ENCODE measurements at places on chromosomes 13 and 19.

- DNase-seq, result no peak
Observed at GRCh38 chr19:34269489-34269888, 15.1 kb downstream of the GARRE1 start.

- no peak for DNase-seq
Observed at GRCh38 chr19:7483720-7484201, 5.1 kb downstream of the PEX11G start.

GRCh38 chr13:24096659-24097058, 63.9 kb upstream of the SPATA13 start:
- no peak for DNase-seq

DNA sequence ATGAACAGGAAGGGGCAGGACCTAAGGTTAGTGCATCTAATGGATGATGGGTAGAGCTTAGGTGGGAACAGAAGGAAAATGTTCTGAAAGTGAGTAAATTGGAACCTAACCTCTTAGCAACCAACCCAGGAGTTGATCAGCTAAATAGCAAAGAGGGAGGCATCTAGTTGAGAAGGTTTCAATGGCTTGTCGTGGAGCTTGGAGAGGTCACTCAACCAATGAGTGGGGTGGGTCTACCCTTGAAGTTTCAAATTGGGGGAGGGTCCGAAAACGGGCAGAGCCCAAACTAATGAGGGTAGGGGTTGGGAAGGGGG, 5.7 kb upstream of the SHKBP1 start:
- no peak for DNase-seq

GRCh38 chr19:16527971-16528521, 14.2 kb downstream of the CHERP start:
- no peak for DNase-seq

DNA sequence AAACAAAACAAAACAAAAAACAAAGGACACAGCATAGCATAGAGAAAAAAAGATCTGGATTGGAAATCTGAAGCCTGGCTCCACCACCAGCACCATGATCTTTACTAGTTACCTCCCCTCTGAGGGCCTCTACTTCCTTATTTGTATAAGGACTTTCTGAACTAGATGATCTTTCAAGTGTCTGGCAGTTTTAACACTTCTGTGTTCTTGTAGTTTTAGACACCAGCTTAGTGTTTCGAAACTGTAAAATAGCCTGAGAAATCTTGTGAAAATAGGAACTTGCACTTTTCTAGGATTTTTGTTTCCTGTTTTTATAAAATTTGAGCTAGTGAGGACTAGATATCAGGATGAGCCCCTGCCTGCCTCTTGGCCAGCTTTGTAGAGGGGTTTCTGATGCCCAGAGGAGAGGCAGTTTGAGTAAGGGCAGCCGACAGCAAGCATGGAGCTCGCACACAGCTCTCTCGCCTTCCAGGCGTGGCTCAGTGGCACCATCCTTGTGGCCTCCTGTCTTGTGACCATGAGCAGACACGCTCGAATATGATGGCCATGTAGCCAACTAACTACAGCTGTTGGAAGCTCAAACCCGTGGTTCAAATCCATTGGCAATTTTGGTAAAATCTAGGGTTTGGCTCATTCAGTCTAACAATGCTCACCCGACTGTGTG, 319.0 kb downstream of the KCNRG start:
- DNase-seq, result no peak

DNA sequence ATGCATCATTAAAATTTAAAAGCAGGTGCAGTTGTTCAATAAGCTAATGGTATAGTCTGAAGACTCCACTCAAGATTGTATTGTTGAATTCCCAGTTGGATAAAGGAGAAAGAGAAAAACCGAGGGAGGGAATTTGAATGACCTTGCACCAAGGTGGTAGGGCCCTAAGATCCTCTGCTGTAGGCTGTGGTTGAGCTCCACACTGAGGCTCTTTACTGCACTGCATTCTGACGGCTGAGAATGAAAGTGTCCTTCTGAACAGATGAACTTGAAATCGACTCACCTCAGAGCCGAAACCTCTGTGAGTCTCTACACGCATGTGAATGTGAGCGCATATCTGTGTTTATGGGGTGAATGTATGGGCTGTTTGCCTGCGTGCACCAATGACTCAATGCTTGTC, 388.9 kb upstream of the DACH1 start:
- no peak for DNase-seq

GRCh38 chr19:17687857-17688784, at the start of gene UNC13A:
Gene UNC13A (minus strand): TSS chr19:17688354. CDS start chr19:17688199, 155 bp downstream.
- DNase-seq, result no peak

DNA sequence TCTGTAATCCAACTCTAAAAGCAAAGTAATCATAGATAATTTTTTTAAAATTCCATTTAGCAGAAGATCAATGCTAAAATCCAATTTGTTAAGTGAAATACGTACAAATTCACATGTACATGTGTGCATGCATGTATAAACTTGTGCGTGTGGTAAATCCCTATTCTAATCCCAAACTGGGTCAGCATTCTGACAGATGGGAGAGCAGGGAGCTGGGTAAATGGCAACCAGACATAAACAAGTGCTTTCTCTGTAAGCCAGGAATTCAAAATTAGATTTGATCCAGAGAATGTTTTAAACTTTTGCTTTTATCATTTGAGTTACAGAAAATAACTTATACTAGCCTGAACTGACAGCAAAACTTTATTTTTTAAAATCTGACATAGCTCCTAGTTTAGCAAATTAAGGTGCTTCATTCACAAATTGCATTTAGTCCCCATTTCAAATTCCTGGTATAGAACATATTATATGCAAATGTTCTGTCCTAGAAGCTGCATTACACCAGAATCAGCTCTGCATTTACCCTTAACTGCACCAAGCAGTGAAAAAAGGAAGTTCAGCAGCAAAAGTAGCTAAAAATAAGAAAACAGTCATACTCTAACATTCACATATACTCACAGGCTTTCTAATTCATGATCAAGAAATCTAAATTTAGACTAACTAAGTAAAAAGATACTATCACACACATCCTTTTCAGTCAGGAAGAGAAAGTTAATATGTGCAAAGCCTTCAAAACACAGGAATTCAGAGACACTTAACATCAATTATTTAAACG, 32.6 kb downstream of the UBL3 start:
- DNase-seq, result peak; percentile 15

DNA sequence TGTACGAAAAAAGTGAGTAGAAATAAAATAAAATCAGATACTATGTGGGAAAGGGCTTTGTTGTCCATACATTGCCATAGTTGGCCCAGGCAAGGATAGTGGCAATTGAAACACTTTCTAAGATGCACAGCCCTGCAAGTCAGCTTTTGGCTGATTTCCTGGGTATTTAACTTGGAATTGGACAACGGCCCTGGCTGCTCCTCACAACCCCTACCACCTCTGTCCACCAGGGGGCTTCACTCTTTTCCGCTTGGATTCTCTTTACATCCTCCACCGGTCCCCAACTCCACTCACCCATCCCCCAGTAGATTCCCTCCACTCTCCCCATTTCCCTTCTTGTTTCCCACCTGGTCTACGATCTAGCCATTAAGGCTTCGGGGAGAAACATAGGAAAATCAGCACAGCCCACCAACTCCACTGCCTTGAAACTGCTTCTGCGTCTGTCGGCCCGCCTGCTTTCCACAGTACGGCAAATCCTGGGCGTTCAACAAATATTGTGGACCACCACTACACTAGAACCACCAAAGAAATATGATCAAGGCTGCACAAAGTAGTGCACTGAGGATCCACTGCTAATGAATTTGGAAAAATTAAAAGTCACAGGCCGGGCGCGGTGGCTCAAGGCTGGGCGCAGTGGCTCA, 48.6 kb upstream of the GTF3A start:
- peak; percentile 47 for DNase-seq

GRCh38 chr13:108725471-108725870, 96.1 kb downstream of the MYO16 start:
- no peak for DNase-seq

- no peak for DNase-seq
Observed at GRCh38 chr19:38378866-38379265, 4.5 kb downstream of the PSMD8 start.

- DNase-seq, result no peak
Observed at GRCh38 chr13:111948281-111948680, 118.7 kb upstream of the SOX1 start.

DNA sequence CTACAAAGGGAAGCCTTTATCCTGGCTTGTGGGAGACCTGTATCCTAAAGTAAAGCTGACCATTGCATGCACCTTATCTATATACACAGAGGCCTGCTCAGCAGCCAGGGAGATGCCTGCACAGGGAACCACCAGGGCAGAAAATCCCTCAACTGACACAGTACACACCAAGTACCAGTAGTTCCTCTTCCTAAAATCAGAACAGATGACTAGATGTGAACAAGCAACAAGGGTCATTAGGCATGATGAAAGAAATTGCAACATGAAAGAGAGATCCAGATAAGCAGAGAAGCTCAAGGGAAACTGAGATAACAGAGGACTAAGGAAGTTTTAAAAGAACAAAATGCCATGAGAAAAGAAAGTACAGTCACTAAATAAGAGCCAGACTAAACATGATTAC, 39.7 kb upstream of the SLC7A9 start:
- DNase-seq, result no peak

DNA sequence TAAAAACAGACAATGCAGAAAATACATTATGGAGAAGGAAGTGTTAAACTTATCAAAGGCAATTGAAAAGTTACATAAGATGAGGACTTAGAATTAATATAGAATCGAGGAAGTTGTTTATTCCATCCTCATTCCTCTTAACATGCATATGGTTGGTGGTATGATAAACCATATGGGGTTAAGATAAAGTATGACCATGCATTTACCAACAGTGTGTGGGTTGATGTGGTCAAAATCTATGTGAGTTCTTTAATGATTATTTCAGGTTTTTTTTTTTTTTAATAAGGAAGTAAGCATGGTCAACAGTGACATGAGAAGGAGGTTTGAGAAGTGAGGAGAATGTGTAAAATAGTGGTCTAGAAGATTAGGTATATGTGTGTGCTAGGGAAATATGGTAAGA, 94.5 kb downstream of the TDRD3 start:
- no peak for DNase-seq

GRCh38 chr13:24218977-24219376, 58.5 kb downstream of the SPATA13 start:
- DNase-seq, result no peak

- no peak for DNase-seq
Observed at GRCh38 chr19:52188822-52189734, 774 bp upstream of the PPP2R1A start.

GRCh38 chr13:110916301-110917142, 1.7 kb upstream of the ANKRD10 start:
- no peak for DNase-seq

GRCh38 chr19:49496574-49497008, 357 bp downstream of the RPS11 start:
- no peak for DNase-seq

DNA sequence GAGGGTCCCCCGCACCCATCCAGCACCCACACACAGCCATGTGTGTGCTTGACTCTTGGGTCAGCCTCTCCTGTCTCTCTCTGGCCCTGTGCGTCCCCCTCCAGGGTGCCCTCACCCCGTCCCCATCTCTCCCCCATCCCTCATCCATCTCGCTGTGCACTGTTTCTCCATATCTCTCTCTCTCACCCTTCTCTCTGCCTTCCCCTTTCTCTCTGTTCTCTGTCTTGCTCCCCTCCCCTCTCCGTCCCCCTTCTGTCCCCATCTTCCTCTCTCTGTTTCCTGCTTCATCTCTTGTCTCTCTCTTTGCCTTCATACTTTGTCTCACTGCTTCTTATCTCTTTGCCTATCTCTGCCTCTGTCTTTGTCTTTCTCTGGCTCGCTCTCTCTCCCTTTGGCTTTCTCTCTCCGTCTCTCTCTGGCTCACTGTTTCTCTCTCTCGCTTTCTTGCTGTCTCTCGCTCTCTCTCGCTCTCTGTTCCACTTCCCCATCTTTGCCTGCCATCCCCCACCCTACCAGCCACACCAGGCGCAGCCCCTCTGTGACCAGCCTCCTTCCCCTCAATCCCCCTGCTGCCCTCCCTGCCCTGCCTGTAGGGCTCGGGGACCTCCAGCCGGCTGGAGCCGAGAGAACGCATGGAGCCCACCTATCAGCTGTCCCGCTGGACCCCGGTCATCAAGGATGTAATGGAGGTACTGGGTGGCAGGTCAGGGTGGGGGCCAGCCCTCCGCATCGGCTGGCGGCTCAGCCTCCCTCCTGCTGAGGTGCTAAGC, 8.9 kb downstream of the STXBP2 start:
- no peak for DNase-seq

DNA sequence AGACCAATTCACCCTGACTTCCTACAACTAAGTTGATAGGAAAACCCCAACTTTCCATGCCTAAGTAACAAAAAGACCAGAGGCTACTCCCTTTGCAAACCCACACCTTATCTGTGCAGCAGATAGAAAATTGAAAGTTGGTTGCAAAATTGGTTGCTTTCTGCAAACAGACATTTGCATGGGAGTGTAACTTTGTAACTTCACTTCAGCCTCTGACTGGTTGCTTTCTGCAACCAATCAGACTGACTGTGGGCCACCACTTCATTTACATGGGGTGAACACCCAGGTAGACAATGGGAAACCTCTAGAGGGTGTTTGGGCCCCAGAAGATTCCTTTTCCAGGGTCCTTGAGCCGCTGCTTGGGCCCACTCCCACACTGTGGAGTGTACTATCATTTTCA, 9.8 kb downstream of the TEX30 start:
- DNase-seq, result no peak

DNA sequence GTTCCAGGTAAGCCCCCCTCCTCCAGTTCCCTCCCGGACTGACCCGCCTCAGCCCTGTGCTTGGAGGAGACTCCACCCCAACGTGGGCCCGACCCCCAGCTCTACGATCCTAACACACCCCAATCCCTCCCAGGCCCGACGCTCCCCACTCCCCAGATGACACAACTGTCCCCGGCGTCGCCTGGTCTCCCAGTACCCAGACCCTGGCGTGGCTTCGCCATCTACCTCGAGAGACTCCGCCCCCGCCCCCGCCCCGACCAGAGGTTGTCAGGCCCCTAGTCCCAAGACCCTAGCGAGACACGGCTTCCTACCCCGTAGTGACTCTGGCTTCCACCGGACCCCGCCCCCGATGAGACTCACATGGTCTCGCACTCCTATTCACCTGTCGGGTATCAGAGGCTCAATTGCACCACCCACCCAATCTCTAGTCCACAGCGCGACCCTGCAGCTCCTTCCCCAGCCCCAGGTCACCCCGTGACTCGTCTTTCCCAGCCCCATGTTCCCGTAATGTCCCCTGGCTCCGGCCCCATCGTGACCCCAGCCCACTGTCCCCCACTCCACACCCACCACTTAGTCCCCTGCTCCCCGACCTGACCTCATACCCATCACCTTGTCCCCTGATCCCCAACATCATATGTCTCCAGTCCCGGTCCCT, 2.9 kb downstream of the CD37 start:
- no peak for DNase-seq

DNA sequence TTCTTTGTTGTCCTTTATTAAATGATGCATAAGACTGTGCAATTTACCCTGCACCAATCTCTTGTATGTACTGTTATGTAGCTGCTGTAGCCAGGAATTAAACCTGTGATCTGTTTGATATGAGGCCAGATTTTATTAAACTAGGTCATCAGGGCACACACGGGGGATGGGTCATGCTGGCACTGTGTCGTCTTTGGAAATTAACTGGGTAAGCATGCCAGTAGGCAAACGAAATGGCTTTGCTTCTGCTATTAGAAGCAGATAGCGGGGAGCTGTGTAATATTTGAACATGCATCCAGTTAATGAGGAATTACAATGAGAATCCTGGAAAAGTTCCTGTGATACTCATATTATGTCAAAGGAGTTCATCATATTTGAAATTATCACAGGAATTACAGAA, 23.5 kb downstream of the MTUS2 start:
- DNase-seq, result no peak

GRCh38 chr13:97810152-97810551, 143.3 kb upstream of the IPO5 start:
- no peak for DNase-seq

- DNase-seq, result no peak
Observed at GRCh38 chr13:94204946-94205345, 274.5 kb downstream of the DCT start.

GRCh38 chr19:47693489-47693888, 19.7 kb upstream of the EHD2 start:
- DNase-seq, result no peak
